ENCODE measurements at places on chromosomes 5 and 9. TPM values are rescaled to one million over a fixed set of nuclear protein-coding genes. Genes with fewer than 3 reads are reported as not detected.
A peak's percentile ranks its signal among the peaks of the same experiment; 100 is the strongest.

- no peak overlapping the region for H3K27ac ChIP-seq
- H3K4me1 ChIP-seq = no peaks in the 10 kb centered on the region
- no peak overlapping the region for H3K4me3 ChIP-seq
- no peaks in the 10 kb centered on the region for H3K36me3 ChIP-seq
These were observed 78.4 kb downstream of the BOD1 start for GRCh38 chr5:173538018-173538417.

DNA sequence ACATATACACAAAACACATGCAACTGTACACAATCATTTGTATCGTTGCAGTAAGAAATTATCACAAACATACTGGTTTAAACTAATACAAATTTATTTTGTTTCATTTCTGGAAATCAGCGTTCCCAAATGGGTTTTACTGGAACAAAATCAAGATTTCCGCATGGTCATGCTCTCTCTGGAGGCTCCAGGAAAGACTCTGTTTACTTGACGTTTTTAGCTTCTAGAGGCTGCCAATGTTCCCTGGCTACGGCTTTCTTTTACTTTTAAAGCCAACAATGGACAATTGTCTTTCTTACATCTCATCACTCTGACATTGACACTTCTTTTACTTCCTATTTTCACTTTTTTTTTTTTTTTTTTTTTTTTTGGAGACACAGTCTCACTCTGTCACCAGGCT lies 793.1 kb downstream of the CDH9 start:
- no peak for DNase-seq
- H3K36me3 ChIP-seq = no peaks in the 10 kb centered on the region
- no peaks in the 10 kb centered on the region for H3K4me1 ChIP-seq
- H3K27me3 ChIP-seq = no peaks in the 10 kb centered on the region
- H3K27ac ChIP-seq = no peak overlapping the region

- no peaks in the 10 kb centered on the region for H3K36me3 ChIP-seq
- H3K27ac ChIP-seq = no peak overlapping the region
- H3K27me3 ChIP-seq = no peaks in the 10 kb centered on the region
- H3K4me3 ChIP-seq = no peak overlapping the region
- no peaks in the 10 kb centered on the region for H3K4me1 ChIP-seq
- no peak for DNase-seq
These were observed 12.8 kb downstream of the UBE2B start for GRCh38 chr5:134383980-134384697.

- H3K4me3 ChIP-seq = no peak overlapping the region
- H3K27me3 ChIP-seq = no peaks in the 10 kb centered on the region
- H3K4me1 ChIP-seq = peaks cover 14% of the 10 kb centered on the region
- H3K36me3 ChIP-seq = no peaks in the 10 kb centered on the region
- no peak overlapping the region for H3K27ac ChIP-seq
These were observed 415.0 kb downstream of the NFIB start for GRCh38 chr9:13898957-13899356.

GRCh38 chr5:180641566-180641900 lies 7.9 kb downstream of the FLT4 start:
- no peak overlapping the region for H3K4me3 ChIP-seq
- H3K36me3 ChIP-seq = no peaks in the 10 kb centered on the region
- H3K27me3 ChIP-seq = no peaks in the 10 kb centered on the region
- no peak for DNase-seq
- H3K27ac ChIP-seq = no peak overlapping the region
- no peaks in the 10 kb centered on the region for H3K4me1 ChIP-seq

GRCh38 chr9:73151653-73152542 lies at the start of gene ANXA1:
TSS of gene ANXA1 (plus strand) at chr9:73151865. CDS start at chr9:73158536, 6,671 bp downstream.
- H3K27ac ChIP-seq = peak within 1 kb of the TSS; percentile 58
- no peaks in the 10 kb centered on the region for H3K36me3 ChIP-seq
- H3K27me3 ChIP-seq = no peaks in the 10 kb centered on the region
- no peak within 1 kb of the TSS for H3K4me3 ChIP-seq
- DNase-seq = no peak
- peaks cover 42% of the 10 kb centered on the region for H3K4me1 ChIP-seq

DNA sequence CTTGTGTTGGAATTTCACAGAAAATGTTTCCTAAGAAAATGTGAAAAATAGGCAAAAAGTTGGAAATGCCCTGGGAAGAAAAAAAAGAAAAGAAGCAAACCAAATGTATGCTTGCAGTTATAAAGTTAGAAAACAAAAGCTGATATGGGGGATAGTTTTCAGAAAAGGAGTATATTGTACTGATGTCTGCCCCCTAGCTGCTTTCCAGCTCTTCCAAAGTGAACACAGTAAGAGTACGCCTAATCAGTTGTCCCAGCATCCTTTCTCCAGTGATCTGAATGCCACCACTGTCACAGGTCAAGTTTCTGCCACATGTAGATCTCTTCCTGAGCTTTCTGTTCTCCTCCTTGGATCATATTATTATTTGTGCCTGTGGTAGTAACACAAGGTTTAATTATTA lies 5.8 kb downstream of the TYRP1 start:
- no peaks in the 10 kb centered on the region for H3K4me1 ChIP-seq
- no peak overlapping the region for H3K4me3 ChIP-seq
- H3K36me3 ChIP-seq = no peaks in the 10 kb centered on the region
- H3K27ac ChIP-seq = no peak overlapping the region
- no peaks in the 10 kb centered on the region for H3K27me3 ChIP-seq
- no peak for DNase-seq

DNA sequence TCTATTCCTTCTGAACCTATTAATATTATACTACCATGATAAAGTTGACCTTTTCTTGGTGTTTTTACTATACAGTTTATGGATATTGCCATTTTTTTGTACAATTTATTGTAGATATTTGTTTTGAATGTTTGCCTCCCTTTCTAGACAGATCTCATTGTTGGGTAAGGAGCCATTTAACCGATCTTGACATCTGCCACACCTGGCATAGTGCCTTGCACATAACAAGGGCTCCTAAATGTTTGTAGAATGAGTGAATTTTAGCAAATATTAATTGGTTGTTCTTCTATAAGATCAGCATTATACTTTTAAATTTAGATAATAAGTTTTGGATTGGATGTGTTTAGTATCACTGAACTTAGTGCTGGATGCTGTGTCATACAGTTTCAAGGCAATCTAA lies 175.3 kb downstream of the GDNF start:
- peaks cover 36% of the 10 kb centered on the region for H3K4me1 ChIP-seq
- H3K4me3 ChIP-seq = no peak overlapping the region
- H3K36me3 ChIP-seq = no peaks in the 10 kb centered on the region
- no peak overlapping the region for H3K27ac ChIP-seq
- H3K27me3 ChIP-seq = no peaks in the 10 kb centered on the region

GRCh38 chr5:103119070-103119764 lies 721 bp downstream of the GIN1 start:
- DNase-seq = no peak
- no peaks in the 10 kb centered on the region for H3K36me3 ChIP-seq
- H3K4me1 ChIP-seq = peaks cover 13% of the 10 kb centered on the region
- no peaks in the 10 kb centered on the region for H3K27me3 ChIP-seq
- H3K4me3 ChIP-seq = peak overlapping the region; percentile 1
- peak overlapping the region; percentile 93 for H3K27ac ChIP-seq

DNA sequence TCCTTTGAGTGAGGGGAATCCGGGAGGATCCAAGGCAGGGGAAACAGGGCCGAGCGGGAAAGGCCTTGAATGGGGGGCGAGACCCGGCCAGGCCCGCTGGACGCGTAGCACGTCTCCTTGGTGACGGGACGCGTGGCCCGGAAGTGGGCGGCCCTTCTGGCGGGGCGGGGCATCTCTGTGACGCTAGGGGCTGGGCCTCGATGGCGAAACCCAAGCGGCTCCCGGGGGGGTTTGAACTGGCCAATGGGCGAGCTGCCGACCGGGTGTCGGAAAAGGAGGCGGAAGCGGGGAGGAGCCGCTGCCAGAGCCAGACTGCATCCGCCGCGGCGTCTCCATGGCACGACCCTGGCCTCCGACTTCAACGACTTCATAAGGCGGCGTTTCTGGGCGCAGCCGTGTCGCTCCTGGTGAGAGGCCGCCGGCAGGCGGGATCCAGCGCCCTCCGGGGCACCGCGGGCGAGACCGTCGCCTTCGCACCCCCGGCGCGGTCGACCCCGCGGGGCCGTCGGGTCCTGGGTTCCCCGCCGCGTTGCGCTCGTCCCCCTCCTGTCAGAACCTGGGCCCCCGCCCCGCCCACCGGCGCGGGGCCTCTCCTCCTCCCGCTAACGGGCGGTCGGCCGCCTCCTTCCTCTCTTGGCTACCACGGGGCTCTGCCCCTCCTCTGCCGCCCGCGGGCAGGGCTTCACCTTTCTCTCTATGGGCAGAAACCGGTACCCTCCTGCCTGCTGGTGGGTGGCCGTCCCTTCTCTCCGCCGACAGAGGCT lies at the start of gene ODF2:
Gene ODF2, plus strand, starts transcription at position 158 of the 764 bp plus-strand sequence. Its CDS starts 86 bp downstream, at position 244.
- H3K4me1 ChIP-seq = no peaks in the 10 kb centered on the region
- peak within 1 kb of the TSS; percentile 59 for H3K4me3 ChIP-seq
- peak; percentile 98 for DNase-seq
- H3K36me3 ChIP-seq = no peaks in the 10 kb centered on the region
- H3K27ac ChIP-seq = no peak within 1 kb of the TSS

GRCh38 chr5:77066184-77066583 lies 20.9 kb downstream of the ZBED3 start:
- peaks cover 26% of the 10 kb centered on the region for H3K36me3 ChIP-seq
- no peak overlapping the region for H3K4me3 ChIP-seq
- no peak for DNase-seq
- H3K27me3 ChIP-seq = no peaks in the 10 kb centered on the region
- H3K4me1 ChIP-seq = peaks cover 7% of the 10 kb centered on the region
- H3K27ac ChIP-seq = no peak overlapping the region

DNA sequence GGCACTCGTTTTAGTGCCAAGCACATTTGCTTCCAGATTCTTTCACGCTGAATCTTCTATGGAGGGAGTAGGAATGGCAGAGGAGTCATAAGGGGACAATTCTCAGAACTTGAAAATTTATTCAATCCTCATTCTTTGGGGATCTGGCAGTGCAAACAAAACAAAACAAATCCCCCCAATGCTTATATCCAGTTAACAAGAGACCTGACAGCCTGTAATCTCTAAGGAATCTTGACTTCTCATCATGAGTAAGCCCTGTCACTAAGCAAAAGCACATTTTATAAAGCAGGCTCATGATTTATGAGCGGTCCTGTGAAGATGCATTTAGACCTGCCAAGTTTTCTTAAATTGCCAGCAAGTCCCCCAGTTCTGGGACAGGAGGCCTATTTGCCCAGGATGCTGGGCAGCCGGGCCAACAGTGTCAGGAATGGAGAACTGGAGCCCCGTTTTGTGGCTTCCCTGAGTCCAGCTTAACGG lies 513.9 kb downstream of the CTNND2 start:
- H3K27me3 ChIP-seq = peaks cover 5% of the 10 kb centered on the region
- DNase-seq = no peak
- H3K36me3 ChIP-seq = no peaks in the 10 kb centered on the region
- no peak overlapping the region for H3K27ac ChIP-seq
- H3K4me3 ChIP-seq = no peak overlapping the region
- no peaks in the 10 kb centered on the region for H3K4me1 ChIP-seq

The ATOX1 gene
- total RNA-seq = 97.5 TPM

The ROR2 gene
- 14.7 TPM for total RNA-seq

The CNTFR gene
- 3.8 TPM for total RNA-seq

The S100Z gene
- 0.42 TPM for total RNA-seq

The IL5 gene
- total RNA-seq = not detected

The SWI5 gene
- 34.1 TPM for total RNA-seq

Measured in adrenal gland (tissue), 19 donors.